ENCODE measurements at places on chromosomes 5 and 9.
A peak's percentile ranks its signal among the peaks of the same experiment; 100 is the strongest.

- H3K4me3 ChIP-seq = no peak overlapping the region
- peak overlapping the region; percentile 9 for H3K27ac ChIP-seq
- peaks cover 40% of the 10 kb centered on the region for H3K4me1 ChIP-seq
- H3K36me3 ChIP-seq = no peaks in the 10 kb centered on the region
- peak; percentile 27 for DNase-seq
Measured at GRCh38 chr9:1876891-1877496, 138.2 kb upstream of the SMARCA2 start.

DNA sequence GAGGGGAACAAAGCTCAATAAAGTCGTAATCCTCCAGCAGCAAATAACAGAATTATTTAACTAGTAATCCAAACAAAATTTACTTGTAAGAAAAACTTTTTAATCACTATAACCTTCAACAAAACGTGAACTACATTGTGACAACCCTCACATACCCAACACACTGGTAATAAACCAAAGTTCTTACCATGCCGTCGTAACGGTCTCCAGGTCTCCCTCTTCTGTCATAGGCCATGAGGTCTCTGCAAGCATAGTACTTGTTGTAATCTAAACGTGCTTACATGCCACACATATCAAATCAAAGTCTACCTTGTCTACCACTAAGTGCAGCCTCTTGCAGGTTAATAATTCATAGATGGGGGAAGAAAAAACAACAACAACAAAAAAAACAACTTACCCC lies 8.5 kb downstream of the HNRNPK start:
- peaks cover 80% of the 10 kb centered on the region for H3K36me3 ChIP-seq
- H3K4me1 ChIP-seq = peaks cover 49% of the 10 kb centered on the region
- no peak for DNase-seq
- peak overlapping the region; percentile 54 for H3K27ac ChIP-seq
- no peak overlapping the region for H3K4me3 ChIP-seq

DNA sequence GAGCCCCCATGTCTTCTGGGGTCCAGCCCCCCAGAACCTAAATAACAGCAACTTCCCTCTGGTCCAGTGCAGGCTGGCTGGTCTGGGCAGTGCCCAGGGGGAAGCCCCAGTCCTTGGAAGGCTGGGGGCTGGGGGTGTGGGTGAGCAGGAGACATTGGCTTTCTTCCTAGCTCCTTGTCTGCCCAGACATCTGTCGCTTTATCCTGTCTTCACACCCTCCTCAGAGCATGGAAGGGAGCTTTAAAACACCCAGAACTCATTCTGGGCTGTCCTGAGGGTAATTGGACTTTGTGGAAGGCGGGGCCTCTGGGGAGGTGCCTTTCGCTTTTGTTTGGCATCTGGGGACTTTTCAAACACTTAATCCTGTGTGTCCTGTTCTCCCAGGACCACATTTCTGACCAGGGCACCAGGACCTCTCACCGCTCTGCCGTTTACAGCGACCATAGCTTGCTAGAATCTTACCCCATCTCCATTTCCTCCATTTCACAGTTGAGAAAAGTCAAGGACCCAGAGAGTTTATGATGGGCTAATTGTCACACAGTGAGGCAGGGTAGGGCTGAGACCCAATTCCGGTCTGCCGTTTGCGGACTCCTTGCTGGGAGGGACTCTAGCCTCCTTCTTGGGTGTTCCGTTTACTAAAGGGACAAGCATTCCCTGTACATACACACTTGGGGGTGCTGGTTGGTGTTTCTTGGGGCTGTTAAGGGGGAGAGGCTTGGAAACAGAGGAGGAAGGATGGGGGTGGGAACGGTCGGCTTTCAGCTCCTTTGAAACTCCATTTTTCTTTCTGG lies 1.1 kb downstream of the GSN start:
- H3K27me3 ChIP-seq = peaks cover 14% of the 10 kb centered on the region
- no peak for DNase-seq
- H3K4me1 ChIP-seq = peaks cover 13% of the 10 kb centered on the region
- no peaks in the 10 kb centered on the region for H3K36me3 ChIP-seq

- H3K4me1 ChIP-seq = no peaks in the 10 kb centered on the region
- H3K27ac ChIP-seq = no peak overlapping the region
- no peak overlapping the region for H3K4me3 ChIP-seq
- no peaks in the 10 kb centered on the region for H3K36me3 ChIP-seq
Measured at GRCh38 chr5:166353580-166353979, 1937.9 kb upstream of the WWC1 start.

GRCh38 chr9:136625101-136626065 lies 37.3 kb upstream of the EGFL7 start:
- no peak for DNase-seq
- no peak overlapping the region for H3K4me3 ChIP-seq
- no peak overlapping the region for H3K27ac ChIP-seq
- peaks cover 11% of the 10 kb centered on the region for H3K27me3 ChIP-seq
- H3K4me1 ChIP-seq = no peaks in the 10 kb centered on the region

- H3K36me3 ChIP-seq = no peaks in the 10 kb centered on the region
- peaks cover 2% of the 10 kb centered on the region for H3K27me3 ChIP-seq
- H3K27ac ChIP-seq = no peak overlapping the region
- no peak for DNase-seq
Measured at GRCh38 chr5:77876862-77877502, 100.8 kb upstream of the TBCA start.

DNA sequence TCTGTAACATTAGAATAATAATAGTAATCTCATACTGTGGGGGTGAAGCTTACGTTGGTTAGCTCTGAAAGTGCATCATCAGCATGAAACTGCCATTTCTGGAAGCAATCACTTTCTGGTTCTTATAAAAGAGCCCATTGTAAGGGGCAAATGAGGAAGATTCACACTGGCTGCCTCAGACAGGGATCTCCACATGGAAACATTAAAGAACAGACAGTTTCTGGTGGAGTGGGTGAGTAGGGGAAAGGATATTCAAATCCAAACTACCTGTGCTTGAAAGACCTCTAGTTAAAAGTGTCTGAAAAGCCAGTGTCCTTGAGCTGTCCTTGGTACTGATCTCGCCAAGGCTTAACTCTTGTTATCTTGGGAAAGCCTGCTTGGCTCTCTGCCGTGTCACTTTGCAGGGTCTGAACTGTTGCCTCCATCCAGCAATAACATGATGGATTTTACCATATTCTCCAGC lies 19.1 kb upstream of the SLC31A2 start:
- no peaks in the 10 kb centered on the region for H3K36me3 ChIP-seq
- no peak overlapping the region for H3K4me3 ChIP-seq
- H3K27me3 ChIP-seq = peaks cover 12% of the 10 kb centered on the region
- H3K27ac ChIP-seq = no peak overlapping the region
- no peaks in the 10 kb centered on the region for H3K4me1 ChIP-seq
- DNase-seq = no peak

- no peaks in the 10 kb centered on the region for H3K27me3 ChIP-seq
- no peak for DNase-seq
- no peak overlapping the region for H3K4me3 ChIP-seq
- peaks cover 61% of the 10 kb centered on the region for H3K4me1 ChIP-seq
Measured at GRCh38 chr9:137760426-137760825, 117.2 kb upstream of the CACNA1B start.

DNA sequence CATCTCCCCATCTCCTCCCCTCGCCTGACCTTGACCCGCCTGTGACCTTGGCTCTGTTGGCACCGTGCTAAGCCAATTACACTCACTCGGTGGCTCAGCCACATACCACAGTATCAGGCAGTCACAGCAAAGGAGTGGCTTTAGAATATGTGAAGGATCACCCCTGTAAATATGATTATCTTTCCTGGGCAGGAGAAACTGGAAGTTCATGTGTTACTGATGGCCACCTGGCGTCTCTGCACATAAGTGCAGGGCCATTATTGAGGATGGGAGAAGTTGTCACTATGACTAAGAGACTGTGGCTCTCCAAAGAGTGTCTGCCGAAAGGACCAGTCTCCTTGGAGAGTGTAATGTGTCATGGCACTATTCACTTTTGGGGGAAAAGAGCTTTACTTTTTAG lies 116.9 kb upstream of the S1PR3 start:
- DNase-seq = no peak
- peaks cover 5% of the 10 kb centered on the region for H3K4me1 ChIP-seq
- H3K36me3 ChIP-seq = no peaks in the 10 kb centered on the region
- H3K4me3 ChIP-seq = no peak overlapping the region
- H3K27me3 ChIP-seq = peaks cover 9% of the 10 kb centered on the region

- H3K27ac ChIP-seq = no peak overlapping the region
- no peak for DNase-seq
- H3K4me1 ChIP-seq = no peaks in the 10 kb centered on the region
Measured at GRCh38 chr9:78321505-78321904, 24.6 kb downstream of the PSAT1 start.

- no peak overlapping the region for H3K4me3 ChIP-seq
- H3K4me1 ChIP-seq = no peaks in the 10 kb centered on the region
- no peak overlapping the region for H3K27ac ChIP-seq
- no peaks in the 10 kb centered on the region for H3K27me3 ChIP-seq
- DNase-seq = no peak
- no peaks in the 10 kb centered on the region for H3K36me3 ChIP-seq
Measured at GRCh38 chr5:111857623-111858022, 100.6 kb upstream of the NREP start.

GRCh38 chr5:93580063-93580926 lies 724 bp downstream of the NR2F1-AS1 start:
- no peak overlapping the region for H3K27ac ChIP-seq
- peaks cover 48% of the 10 kb centered on the region for H3K27me3 ChIP-seq
- no peaks in the 10 kb centered on the region for H3K36me3 ChIP-seq
- peak; percentile 25 for DNase-seq
- H3K4me3 ChIP-seq = peak overlapping the region; percentile 40
- peaks cover 13% of the 10 kb centered on the region for H3K4me1 ChIP-seq

- H3K27me3 ChIP-seq = no peaks in the 10 kb centered on the region
- no peak for DNase-seq
- H3K4me1 ChIP-seq = no peaks in the 10 kb centered on the region
- H3K4me3 ChIP-seq = no peak overlapping the region
- H3K27ac ChIP-seq = no peak overlapping the region
- H3K36me3 ChIP-seq = no peaks in the 10 kb centered on the region
Measured at GRCh38 chr9:105890046-105890822, 195.9 kb downstream of the TMEM38B start.

All from activated CD4-positive, alpha-beta memory T cell treated with anti-CD3 and anti-CD28 coated beads for 36 hours (primary cell).